Thoracic aorta (tissue), 2 donors: ENCODE measurements at places on chromosomes 4 and X. TPM values are rescaled to one million over a fixed set of nuclear protein-coding genes. Genes with fewer than 3 reads are reported as not detected.

DNA sequence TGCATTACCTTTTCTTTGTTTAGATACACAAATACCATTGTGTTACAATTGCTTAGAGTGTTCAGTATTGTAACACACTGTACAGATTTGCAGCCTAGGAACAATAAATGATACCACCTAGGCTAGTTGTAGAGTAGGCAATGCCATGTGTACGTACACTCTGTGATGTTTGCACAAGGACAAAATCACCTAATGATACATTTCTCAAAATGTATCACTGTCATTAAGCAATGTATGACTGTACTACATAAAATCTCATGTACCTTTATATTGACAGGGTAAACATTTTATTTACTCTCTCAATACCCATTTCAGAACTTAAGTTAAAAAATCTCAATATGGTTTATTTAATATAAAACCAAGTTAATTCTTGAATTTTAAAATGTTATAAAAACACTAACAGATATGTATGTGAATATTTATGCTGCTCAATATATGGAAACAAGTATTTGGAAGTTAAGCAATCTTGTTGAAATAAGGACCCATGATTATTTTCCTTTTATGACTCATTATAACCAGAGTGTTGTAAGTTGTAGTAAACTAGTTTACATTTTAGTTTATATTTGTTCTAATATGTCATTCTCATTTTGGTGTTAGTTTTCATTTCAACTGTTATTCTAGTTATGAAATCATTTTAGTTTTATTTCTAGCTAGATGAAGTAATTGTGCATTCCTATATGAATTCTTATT is 409.2 kb downstream of the TLL1 start:
- no peak for DNase-seq
- H3K4me3 ChIP-seq, result no peak overlapping the region
- no peaks in the 10 kb centered on the region for H3K36me3 ChIP-seq
- H3K27ac ChIP-seq, result no peak overlapping the region
- H3K4me1 ChIP-seq, result no peaks in the 10 kb centered on the region

DNA sequence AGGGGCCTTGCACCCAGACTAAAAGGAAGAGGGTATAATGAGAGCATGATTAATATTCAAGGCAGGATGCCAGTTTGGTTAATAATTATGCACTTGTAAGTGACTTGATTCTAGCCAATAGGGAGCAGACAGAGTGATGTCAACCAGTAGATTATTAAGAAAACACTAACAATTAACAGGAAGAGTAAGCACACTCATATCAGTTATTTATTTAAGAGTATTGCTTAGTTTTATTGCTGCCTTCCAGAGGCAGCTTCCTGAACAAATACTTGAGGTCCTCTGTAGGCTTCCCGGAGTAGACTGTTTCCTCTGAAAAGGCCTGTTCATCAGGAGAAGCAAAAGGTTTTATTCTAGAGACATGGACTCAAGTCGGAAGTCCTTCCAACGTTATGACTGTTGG is 129.1 kb upstream of the AFF2 start:
- H3K27me3 ChIP-seq, result no peaks in the 10 kb centered on the region
- H3K36me3 ChIP-seq, result no peaks in the 10 kb centered on the region
- DNase-seq, result no peak
- H3K4me1 ChIP-seq, result no peaks in the 10 kb centered on the region
- H3K27ac ChIP-seq, result no peak overlapping the region
- H3K4me3 ChIP-seq, result no peak overlapping the region

- no peak for DNase-seq
- peaks cover 8% of the 10 kb centered on the region for H3K36me3 ChIP-seq
- H3K4me3 ChIP-seq, result no peak overlapping the region
- no peak overlapping the region for H3K27ac ChIP-seq
- H3K4me1 ChIP-seq, result no peaks in the 10 kb centered on the region
- H3K27me3 ChIP-seq, result no peaks in the 10 kb centered on the region
Observed at GRCh38 chr4:55964046-55964445, 15.3 kb downstream of the CEP135 start.

GRCh38 chr4:152727784-152728183 is 48.0 kb upstream of the TMEM154 start:
- DNase-seq, result no peak
- no peaks in the 10 kb centered on the region for H3K4me1 ChIP-seq
- no peak overlapping the region for H3K27ac ChIP-seq
- H3K27me3 ChIP-seq, result no peaks in the 10 kb centered on the region
- H3K36me3 ChIP-seq, result no peaks in the 10 kb centered on the region

Gene STOX2
- total RNA-seq, result 5.9 TPM
